ENCODE measurements at places on chromosomes 11 and 22.

GRCh38 chr11:126636911-126637794 is 281.7 kb downstream of the ST3GAL4 start:
- no peak for DNase-seq

DNA sequence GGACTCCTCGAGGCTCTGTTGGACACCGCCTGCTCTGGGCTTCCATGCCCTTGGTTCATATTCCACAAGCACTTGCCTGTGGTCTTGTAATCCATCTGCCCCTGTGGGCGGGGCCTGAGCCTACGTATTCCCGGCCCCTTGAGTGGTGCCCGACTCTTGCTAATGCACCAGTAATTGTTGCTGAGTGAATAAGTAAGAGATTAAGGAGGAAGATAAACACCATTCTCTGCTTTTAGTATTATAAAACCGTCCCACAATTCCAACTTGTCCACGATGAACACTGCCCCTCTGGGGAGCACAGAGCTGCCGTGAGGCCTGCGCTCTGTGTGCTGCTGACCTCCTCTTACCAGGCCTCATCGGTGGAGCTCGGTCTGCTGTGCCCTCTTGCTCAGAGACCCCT is 50.3 kb downstream of the MICAL2 start:
- no peak for DNase-seq

DNA sequence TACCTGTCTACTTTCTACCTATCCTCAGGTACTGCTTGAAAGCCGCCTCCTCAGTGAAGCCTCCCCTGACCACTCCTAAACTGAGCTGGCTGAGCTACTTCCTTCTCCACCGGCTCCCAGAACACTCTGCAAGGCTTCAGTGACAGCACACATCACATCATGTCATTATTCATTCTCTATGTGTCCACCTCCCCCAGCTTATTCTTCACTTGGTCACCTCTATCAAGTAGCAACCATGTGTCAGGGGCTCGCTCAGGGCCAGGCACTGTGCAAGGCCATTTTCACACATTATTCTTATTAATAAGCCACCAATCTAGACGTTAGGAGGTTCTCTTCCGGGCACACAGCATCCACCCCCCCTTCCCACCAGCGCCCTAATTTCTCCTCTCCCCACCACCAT is 3.7 kb upstream of the ELFN2 start:
- DNase-seq: no peak

DNA sequence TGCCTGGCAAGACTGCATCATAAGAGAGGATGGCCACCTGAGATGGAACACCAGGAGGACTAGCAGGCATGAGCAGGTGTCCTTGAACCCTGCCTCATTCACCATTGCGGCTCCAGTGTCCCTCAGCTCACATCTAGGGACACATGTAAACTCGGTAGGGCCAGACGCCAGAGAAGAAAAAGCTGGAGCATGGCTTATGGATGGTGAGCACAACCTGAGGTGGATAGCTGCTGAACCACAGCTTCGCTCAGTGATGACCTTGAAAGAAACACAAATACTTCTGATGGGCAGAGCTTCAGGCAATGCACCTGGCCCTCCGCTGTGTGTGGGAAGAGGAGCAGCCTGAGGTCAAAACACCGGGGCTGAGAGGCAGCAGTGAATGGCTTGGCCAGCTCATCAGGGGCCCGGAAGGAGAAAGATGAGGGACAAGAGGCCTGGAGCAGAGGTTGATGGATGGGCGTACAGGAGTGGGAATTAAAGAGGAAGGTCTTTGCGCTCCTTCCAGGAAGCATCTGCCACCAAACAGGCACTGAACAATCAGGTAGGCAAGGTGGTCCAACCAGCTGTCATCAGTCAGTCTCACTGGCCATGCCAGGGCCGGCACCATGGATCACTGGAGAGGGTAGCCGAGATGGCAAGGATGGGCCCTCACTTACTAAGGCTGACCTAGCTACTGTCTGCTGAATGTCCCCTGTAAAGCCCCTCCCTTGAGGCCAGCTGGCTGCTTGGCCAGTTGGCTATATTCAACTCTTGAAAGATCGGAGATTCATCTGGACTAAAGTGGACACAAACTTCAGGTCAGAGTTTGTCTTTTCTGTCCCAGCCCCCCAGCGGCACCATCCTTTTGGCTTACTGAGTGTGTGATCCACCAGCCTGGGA is 89.7 kb downstream of the MYEOV start:
- DNase-seq: no peak

GRCh38 chr22:17562906-17563870 is at the start of gene SLC25A18:
Gene SLC25A18, plus strand, starts transcription at chr22:17563498. Its CDS starts 16,447 bp downstream, at chr22:17579945.
- DNase-seq: no peak

GRCh38 chr11:96267496-96268032 is 75.4 kb downstream of the MAML2 start:
- no peak for DNase-seq

- DNase-seq: no peak
Observed at GRCh38 chr11:119513131-119513805, 90.3 kb upstream of the THY1 start.

- DNase-seq: no peak
Observed at GRCh38 chr22:22802339-22802970, 85.2 kb upstream of the IGLL5 start.

DNA sequence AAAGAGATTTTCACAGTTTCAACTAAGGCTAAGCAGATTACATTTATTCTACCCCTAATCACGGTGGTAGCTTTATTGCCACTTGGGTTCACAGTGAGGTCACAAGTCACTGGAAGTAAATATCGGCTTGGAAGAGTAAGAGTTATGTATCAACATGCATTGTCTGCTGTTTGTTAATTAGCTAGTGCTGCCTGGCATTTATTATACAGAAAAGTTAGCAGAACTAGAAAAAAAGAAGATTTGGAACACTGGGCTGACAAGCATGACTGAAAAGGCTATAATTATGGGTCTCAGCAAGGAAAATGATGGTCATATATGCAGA is 13.7 kb upstream of the RAB38 start:
- no peak for DNase-seq

GRCh38 chr11:72840780-72841179 is 26.6 kb downstream of the ATG16L2 start:
- no peak for DNase-seq

- no peak for DNase-seq
Observed at GRCh38 chr22:20615021-20615420, 107.6 kb downstream of the MED15 start.

DNA sequence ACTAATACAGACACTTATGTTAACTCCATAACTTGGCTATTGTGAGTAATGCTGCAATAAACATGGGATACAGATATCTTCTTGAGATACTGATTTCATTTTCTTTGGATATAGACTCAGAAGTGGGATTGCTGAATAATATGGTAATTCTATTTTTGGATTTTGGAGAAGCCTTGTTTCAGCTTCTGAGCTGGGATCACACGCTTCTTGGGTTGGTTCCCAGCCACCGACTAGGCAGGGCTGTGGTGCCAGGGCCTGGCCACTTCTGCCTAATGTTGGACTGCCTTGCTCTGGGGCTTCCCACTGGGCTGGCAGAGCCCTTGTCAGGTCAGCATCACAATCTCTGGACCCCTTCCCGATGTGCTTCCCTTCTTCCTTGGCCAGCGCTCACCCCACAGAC is 14.0 kb upstream of the MCHR1 start:
- DNase-seq: no peak

- no peak for DNase-seq
Observed at GRCh38 chr22:22720724-22721261, 76.4 kb downstream of the GGTLC2 start.

- DNase-seq: no peak
Observed at GRCh38 chr22:38298312-38299005, 18.8 kb downstream of the CSNK1E start.

- DNase-seq: no peak
Observed at GRCh38 chr22:20084547-20085413, 4.7 kb downstream of the DGCR8 start.

DNA sequence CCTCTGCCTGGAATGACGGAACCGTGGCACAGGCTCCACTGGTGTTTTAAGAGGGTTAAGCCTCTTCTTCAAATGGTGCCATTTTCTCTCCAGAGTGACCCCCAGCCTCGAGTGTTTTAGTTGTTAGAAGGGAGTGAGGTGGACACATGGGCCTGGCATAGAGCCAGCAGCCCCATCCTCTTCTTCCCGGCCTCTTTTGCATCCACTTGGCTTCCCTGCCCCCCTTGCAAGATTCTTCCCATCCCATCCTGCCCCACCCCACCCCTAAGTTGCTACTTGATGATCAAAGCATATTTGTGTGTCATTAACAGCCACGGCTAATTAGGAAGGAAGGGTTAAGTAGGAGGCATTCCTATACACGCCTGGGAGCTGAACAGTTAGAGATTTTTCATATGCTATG is 72.3 kb upstream of the CRYBB3 start:
- no peak for DNase-seq

DNA sequence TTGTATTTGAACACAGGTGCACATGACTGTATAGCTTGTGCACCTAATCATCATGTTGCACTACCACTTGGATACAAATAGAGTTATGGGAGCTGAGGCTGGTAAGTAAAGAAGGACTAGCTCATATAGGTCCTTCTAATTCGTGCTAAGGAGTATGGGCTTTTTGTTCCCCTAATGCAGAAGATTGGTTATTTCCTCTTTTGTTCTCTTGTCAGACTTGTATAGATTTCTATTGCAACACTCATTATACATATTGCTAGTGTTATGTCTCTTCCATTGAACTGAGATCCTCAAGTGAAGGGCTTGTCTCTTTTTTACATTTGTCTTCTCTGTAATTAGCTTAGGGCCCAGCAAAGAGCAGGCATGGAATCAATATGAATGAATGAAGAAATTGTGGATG is 54.1 kb upstream of the ARHGAP20 start:
- no peak for DNase-seq

- DNase-seq: no peak
Observed at GRCh38 chr22:20966883-20967696, at the start of gene AIFM3. Gene AIFM3, plus strand, starts transcription at chr22:20967255. Its CDS starts 690 bp downstream, at chr22:20967945.

DNA sequence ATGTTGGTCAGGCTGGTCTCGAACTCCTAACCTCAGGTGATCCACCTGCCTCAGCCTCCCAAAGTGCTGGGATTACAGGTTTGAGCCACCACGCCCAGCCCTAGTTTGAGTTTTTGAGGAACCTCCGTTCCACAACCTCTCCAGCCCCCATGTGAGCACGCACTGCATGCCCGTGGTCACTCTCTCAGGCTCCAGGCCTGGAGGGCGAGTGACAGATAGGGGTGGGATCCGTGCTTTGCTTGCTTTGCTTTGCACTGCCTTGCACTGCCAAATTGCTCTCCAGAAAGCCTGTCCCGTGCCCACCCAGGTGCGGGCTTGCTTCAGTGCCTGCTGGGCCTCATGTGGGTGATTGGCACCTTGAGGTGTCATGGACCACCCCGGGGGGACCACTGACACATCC is 29.9 kb downstream of the FGF4 start:
- no peak for DNase-seq

DNA sequence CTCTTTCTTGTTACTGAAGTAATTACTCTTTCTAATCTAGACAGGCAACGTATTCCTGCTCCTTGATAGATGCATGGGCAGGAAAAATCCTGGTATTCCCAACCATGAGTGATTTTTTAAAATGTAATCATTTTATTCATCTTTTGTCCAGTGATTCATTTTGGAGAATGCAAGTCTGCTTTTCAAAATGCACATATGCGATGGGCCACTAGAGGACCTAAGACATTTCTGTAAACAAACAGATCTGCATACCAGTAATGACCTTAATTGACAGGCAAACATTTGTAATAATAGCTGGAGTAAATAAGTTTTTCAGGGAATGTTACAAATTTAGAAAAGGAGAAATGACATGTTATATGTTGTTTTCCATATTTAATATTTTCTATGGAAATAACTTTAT is 1167.6 kb downstream of the JRKL start:
- DNase-seq: no peak

GRCh38 chr11:15180212-15180792 is 65.6 kb downstream of the INSC start:
- no peak for DNase-seq

DNA sequence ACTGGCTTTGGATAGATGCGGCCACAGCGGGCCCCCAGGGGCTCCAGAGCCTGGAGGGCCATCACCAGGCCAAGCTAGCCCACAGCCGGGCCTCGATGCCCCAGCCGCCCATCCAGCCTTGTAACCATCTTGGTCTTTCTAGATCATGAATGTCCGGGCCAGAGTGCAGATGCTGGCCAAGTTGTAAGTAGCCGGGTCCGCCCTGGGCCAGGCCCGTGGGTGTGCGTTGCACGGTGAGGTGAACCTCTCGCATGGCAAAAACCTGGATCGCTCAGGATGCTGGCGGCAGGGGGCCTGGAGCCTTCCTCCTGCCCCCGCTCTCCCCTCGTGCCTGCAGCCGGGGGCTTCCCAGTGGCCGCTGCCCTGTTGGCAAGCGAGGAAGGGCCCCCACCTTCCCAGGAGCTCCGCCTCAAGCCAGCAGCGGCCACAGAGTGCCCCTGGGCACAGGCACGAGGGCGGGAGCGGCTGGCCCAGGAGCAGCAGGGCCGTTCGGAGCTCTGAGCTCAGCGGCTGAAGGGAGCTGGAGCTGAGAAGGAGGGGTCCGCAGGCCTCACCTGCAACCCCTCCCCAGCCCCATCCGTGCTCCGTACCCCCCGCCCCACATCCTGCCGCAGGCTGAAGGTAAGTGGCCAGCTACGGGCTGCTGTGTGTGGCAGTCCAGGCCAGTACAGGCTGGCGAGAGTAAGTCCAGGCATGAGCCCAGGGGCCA is 10.9 kb upstream of the MRPL23 start:
- no peak for DNase-seq

Data from iPS DF 6.9 (cell line).